ENCODE measurements at places on chromosomes 7 and 10.

- no peak for DNase-seq
These were observed 157.3 kb downstream of the NOC3L start for GRCh38 chr10:94205396-94205831.

- no peak for DNase-seq
These were observed 85.6 kb downstream of the CHST15 start for GRCh38 chr10:124007773-124008145.

- no peak for DNase-seq
These were observed 75.0 kb upstream of the SFMBT2 start for GRCh38 chr10:7485799-7486198.

GRCh38 chr7:43249823-43250145 is 137.3 kb downstream of the HECW1 start:
- DNase-seq: no peak

- DNase-seq: no peak
These were observed 120.2 kb upstream of the CTTNBP2 start for GRCh38 chr7:117993377-117994003.

- no peak for DNase-seq
These were observed 5.4 kb downstream of the RAB11FIP2 start for GRCh38 chr10:118041316-118041715.

- DNase-seq: no peak
These were observed 33.6 kb downstream of the TMEM106B start for GRCh38 chr7:12244694-12245093.

- peak; percentile 87 for DNase-seq
These were observed at the start of gene COPS6 for GRCh38 chr7:100088621-100089457. Gene COPS6 (plus strand): TSS chr7:100088969. CDS start chr7:100088991, 22 bp downstream.

DNA sequence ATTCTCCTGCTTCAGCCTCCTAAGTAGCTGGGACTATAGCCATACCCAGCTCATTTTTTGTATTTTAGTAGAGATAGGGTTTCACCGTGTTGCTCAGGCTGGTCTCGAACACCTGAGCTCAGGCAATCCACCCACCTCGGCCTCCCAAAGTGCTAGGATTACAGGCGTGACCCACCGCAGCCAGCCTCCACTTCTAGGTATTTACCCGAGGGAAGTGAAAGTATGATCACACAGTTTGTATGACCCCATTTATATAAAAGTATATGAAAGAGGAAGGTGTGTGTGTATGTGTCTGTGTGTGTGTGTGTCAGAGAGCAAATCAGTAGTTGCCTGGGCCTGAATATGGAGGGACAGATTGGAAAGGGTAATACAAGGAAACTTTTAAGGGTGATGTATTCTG is 2.0 kb upstream of the PURB start:
- peak; percentile 70 for DNase-seq

- DNase-seq: no peak
These were observed 101.2 kb upstream of the ZNF716 start for GRCh38 chr7:57348646-57349269.
